ENCODE measurements at places on chromosomes 2 and 18.

DNA sequence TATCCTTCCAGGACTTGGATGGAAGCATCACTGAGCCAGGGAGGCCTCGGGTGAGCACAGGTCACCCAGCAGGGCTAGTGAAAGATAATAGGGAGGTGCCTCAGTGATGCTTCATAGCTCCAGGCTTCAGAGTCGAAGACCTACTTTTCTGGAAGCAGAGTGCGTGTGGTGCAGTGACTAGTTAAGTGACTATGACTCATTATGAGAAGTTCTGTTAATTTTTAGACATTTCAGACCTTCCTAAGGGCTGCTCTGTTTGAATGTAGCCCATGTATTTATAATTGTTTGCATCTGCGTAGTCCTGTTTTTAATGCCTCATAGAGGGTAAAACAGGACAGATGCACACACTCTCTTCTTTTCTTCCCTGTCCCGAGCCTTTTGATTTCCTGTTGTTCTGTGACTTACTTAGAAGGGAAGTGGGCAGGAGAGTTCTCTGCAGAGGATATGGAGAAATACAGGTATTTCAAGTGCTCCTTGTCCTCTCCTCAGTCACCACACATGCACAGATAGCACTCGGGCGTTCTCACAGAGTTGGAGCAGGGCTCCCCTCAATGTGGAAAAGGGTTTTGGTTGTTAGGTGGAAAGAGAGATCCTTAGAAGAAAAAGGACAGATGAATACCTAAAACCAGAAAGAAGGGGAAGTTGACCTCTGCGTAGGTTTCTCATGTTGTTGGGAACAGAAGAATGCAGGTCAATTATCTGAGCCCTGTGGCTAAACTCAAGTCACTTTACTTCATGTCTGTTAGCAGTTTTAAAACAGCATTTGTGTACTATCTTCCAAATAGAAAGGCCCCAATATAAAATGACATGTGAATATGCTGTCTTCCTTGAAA is 34.7 kb downstream of the RALB start:
- no peak for DNase-seq

- DNase-seq, result no peak
These were observed 3.9 kb upstream of the MATN3 start for GRCh38 chr2:20016346-20016745.

DNA sequence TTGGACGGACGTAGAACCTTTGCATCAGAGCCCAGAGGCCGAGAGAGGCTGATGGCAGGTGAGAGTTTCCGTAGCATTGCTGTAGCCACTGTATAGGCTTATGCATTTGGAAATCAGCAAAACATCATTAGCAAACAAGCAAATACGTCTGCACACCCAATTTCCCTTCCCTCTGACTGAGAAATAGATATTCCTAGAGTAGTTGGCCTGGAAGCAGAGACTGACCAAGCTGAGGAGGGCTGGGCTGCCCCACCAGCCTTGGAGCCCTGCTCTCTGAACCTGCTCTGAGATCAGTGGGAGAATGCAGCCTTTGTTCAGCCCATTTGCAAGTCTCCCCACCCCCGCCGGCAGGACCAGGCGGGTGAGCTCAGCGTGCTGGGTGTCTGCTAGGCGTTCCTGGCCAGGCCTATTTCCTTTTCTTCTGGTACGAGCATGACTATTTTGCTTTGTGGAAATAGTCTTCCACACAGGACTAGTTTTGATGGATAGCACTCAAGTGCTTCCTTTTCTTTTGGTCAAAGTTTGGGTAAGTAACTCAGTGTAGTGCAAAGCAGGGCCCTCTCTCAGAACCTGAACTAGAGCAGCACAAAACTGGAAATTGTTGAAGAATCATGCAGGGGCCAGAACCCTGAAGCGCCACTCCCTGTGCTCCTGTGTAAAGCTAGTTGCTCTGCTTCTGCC is 21.9 kb upstream of the RNF149 start:
- DNase-seq, result no peak

DNA sequence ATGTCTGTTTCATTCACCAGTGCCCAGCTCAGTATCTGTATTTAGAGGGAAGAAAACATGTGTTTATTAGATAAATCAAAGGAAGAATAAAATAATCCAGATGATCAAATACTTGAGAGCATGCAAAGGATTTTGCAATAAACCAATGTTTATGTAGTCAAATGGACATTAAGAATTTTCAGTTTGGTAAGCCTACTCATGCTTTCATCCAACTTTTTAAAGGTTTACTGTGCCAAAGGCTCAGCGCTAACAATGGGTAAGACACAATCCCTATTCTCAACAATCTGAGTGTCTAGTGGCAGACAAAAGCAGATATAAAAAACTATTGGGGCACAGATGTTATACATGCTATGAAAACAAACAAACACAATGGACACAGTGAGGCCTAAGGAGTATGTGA is 26.3 kb downstream of the GRB14 start:
- DNase-seq, result no peak

DNA sequence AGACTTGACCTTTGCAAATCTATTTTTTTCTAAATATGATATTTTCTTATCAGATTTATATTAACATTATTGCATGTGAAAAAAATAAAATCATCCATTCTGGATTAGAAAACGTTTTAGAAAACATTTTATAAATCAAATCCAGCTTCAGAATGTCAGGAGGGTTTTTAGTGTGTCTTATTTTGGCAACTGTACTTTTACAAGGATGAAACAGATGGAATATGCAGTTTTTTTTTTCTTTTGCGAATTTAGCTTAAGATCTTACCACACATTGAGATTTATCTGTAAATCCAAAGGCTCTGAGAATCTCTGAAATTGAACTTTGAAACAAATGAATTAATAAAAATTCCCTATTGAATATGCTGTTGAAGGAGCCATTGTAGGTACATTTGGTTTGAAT is 36.7 kb downstream of the FAM171B start:
- no peak for DNase-seq

DNA sequence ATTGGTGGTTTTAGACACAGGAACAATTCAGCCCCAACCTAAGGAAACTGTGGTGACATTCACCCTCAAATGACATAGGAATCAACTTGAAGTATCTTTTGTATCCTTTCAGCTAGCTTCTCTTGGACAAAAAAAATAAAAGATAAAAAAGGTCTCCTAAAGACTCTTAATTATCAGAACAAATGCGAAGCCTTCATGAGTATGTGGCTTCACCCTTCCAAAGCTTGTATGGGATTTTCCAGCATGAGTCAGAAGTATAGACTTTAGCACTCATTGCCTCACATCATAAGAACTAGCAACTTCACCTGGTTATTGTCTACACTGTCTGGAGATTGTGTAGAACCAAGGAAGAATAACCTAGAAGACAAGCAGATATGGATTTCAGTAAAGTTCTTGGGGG is 135.4 kb downstream of the LAMA3 start:
- DNase-seq, result no peak

DNA sequence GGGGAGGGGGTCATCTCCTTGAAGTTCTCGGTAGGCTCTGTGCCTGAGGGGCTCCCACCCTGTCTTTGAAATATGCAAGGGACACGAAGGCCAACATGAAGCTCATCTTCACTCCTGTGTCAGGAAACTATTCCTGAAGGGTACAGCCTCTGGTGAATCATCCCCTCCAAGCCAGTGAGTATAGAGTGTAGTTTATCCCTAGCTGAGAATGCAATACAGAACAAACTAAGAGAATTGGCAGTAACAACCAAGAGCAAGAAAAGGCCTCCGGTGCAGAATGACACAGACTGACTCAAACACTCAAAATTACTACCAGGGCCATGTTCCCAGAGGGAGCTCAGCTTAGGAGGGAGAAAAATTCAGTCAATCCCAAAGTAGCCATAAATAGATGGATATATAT is 413.3 kb downstream of the BCL11A start:
- no peak for DNase-seq

Data from activated naive CD4-positive, alpha-beta T cell (primary cell).